ENCODE measurements at places on chromosomes 11 and 22.

- ATAC-seq: no peak
- H3K36me3 ChIP-seq: no peaks in the 10 kb centered on the region
- peaks cover 21% of the 10 kb centered on the region for H3K27me3 ChIP-seq
- H3K4me3 ChIP-seq: no peak overlapping the region
- H3K4me1 ChIP-seq: no peaks in the 10 kb centered on the region
These were observed 17.0 kb upstream of the TLCD5 start for GRCh38 chr11:120308081-120308480.

- H3K4me3 ChIP-seq: peak overlapping the region; percentile 67
- H3K27ac ChIP-seq: no peak overlapping the region
- no peaks in the 10 kb centered on the region for H3K27me3 ChIP-seq
These were observed 2.3 kb downstream of the BIRC3 start for GRCh38 chr11:102319544-102319943.

- no peaks in the 10 kb centered on the region for H3K27me3 ChIP-seq
- peaks cover 52% of the 10 kb centered on the region for H3K4me1 ChIP-seq
- peak overlapping the region; percentile 76 for H3K27ac ChIP-seq
- H3K36me3 ChIP-seq: no peaks in the 10 kb centered on the region
- H3K4me3 ChIP-seq: no peak overlapping the region
These were observed 133.2 kb upstream of the TEAD1 start for GRCh38 chr11:12540913-12541582.

GRCh38 chr22:19984201-19984753 lies 32.3 kb downstream of the ARVCF start:
- H3K4me3 ChIP-seq: no peak overlapping the region
- peak; percentile 55 for ATAC-seq
- H3K36me3 ChIP-seq: no peaks in the 10 kb centered on the region
- H3K27me3 ChIP-seq: no peaks in the 10 kb centered on the region

- peak overlapping the region; percentile 91 for H3K27ac ChIP-seq
- peak overlapping the region; percentile 76 for H3K4me3 ChIP-seq
- ATAC-seq: peak; percentile 1
These were observed 653 bp downstream of the NAGA start for GRCh38 chr22:42069801-42070516.

DNA sequence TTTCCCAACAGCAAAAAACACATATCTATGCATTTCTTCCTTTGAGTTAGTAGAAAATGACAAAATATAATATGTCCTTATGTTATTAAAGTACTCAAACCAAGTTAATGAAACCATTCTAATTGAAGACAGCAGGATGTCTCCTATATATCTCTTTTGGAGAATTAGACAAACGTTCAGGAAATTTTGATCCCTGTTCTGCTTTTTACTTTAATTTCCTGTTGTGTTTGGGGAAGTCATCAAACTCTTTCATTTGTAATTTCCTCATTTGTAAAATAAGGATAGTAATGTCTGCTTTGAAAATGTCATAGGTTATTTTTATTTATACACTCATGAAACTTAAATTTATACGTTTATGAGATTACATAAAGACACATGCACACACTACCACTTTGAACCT lies 281.8 kb upstream of the ANO5 start:
- no peak overlapping the region for H3K27ac ChIP-seq
- H3K36me3 ChIP-seq: no peaks in the 10 kb centered on the region
- no peaks in the 10 kb centered on the region for H3K4me1 ChIP-seq
- no peak for ATAC-seq

GRCh38 chr22:19848298-19849224 lies 6.1 kb downstream of the GNB1L start:
- H3K4me3 ChIP-seq: no peak overlapping the region
- ATAC-seq: no peak
- H3K27me3 ChIP-seq: no peaks in the 10 kb centered on the region
- H3K27ac ChIP-seq: no peak overlapping the region
- H3K4me1 ChIP-seq: peaks cover 12% of the 10 kb centered on the region
- H3K36me3 ChIP-seq: no peaks in the 10 kb centered on the region

- peaks cover 7% of the 10 kb centered on the region for H3K4me1 ChIP-seq
- H3K27ac ChIP-seq: peak overlapping the region; percentile 98
- H3K4me3 ChIP-seq: no peak overlapping the region
- no peaks in the 10 kb centered on the region for H3K36me3 ChIP-seq
These were observed 2.0 kb upstream of the CASTOR1 start for GRCh38 chr22:30291058-30291892.

DNA sequence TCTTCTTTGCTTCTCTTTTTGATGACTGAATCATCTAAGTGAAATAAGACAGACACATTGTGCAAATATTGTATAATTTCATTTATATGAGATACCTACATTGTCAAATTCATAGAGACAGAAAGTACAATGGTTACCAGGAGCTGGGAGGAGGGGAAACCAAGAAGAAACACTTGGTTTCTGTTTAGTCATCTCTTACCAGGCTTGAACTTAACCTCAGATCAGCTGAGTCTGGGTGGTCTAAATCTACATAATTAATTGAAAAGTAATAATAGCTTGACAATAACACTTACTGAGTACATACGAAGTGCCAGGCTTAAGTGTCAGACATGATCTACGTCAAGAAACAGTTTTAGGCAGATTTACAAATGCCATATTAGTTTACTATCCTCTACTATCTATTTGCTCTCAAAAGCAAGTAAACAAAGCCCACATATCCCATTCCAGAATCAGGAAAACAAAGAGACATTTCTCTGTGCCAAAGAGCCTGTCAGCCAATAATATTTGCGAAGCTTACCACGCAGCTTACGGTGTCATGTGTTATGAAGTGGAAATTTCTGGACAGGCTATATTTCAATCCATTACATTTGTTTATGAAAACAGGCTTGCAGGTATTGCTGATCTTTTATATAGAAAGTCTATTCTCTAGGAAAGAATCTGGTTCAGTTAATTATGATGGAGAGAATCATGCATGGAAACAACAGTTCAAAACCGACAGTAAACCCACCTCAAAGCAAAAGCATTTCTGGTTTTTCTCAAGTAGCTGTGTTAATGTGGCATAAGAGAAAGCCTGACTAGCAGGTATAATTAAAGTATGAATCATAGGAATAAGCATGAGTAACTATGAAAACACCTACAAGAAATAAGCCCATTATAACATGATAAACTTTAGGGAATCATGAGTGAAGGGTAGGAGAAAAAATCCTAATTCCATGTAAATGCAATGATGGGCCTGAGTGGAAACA lies 2.7 kb upstream of the ARHGAP42 start:
- no peaks in the 10 kb centered on the region for H3K27me3 ChIP-seq
- no peaks in the 10 kb centered on the region for H3K36me3 ChIP-seq
- H3K4me1 ChIP-seq: no peaks in the 10 kb centered on the region
- H3K4me3 ChIP-seq: no peak overlapping the region

DNA sequence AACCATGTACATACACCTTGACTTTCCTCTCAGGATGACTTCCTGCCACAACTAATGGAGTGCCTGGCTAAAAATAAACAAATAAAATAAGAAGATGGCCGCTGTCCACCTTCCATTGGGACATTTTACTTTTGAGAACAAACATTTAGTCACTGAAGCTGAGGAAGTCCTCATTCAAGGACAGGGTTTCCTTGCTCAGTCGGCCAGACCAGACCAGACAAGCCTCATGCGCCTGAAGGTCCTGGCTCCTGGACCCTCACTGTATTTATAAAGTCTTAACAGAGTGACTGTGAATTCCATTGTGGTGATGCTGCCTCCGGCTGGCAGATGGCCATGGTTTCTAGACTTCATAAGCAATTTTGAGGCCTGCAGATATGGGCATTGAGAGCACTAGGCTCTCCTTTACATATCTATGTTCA lies 114.5 kb downstream of the MAML2 start:
- no peak overlapping the region for H3K4me3 ChIP-seq
- no peaks in the 10 kb centered on the region for H3K27me3 ChIP-seq
- peak; percentile 51 for ATAC-seq
- no peaks in the 10 kb centered on the region for H3K4me1 ChIP-seq
- peak overlapping the region; percentile 63 for H3K27ac ChIP-seq

- H3K4me1 ChIP-seq: peaks cover 28% of the 10 kb centered on the region
- no peak overlapping the region for H3K27ac ChIP-seq
- no peaks in the 10 kb centered on the region for H3K36me3 ChIP-seq
- no peak for ATAC-seq
These were observed 247.3 kb upstream of the BLID start for GRCh38 chr11:122363296-122363695.

DNA sequence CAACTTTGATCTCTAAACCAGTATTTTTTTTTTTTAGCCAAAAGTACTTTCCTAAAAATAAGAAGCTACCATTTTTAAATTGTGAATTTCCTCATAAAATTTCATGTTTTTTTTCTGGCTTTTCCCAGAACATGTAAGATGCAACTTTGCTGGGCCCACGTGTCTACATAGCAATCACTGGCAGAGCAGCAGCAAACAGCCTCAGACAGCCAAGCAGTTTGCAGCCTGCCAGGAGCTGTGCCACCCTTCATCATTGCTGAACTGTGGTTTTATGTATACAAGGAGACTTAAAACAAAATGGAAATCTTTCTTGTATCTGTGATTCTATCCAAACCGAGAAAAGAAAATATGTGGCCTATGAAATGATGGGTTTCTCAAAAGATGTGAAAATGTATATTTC lies 110.2 kb downstream of the GRIA4 start:
- H3K27ac ChIP-seq: no peak overlapping the region
- no peaks in the 10 kb centered on the region for H3K4me1 ChIP-seq
- ATAC-seq: no peak
- no peaks in the 10 kb centered on the region for H3K36me3 ChIP-seq
- no peaks in the 10 kb centered on the region for H3K27me3 ChIP-seq
- H3K4me3 ChIP-seq: no peak overlapping the region

- no peaks in the 10 kb centered on the region for H3K27me3 ChIP-seq
- H3K36me3 ChIP-seq: peaks cover 2% of the 10 kb centered on the region
- no peak overlapping the region for H3K27ac ChIP-seq
- H3K4me1 ChIP-seq: no peaks in the 10 kb centered on the region
- ATAC-seq: no peak
These were observed 30.2 kb downstream of the GTF2H1 start for GRCh38 chr11:18352581-18352980.

DNA sequence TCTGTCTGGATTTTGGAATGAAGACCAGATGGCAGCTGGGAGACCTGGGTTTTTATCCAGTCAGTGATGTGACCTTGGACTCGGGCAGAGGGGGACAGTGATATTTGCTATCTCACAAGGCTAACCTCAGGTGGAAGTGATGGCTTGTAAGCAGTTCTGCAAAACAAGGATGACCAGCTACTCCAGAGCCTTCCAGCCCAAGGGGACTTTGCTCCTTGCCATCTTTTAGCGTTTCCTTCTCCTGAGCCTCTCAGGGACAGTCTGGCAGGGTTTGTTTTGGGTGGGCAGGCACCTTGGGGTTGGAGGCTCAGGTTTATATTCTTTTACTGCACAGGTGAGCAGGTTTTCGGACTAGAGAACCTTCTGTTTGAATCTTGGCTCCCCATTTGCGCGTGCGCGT lies 9.5 kb upstream of the OSBP2 start:
- no peak overlapping the region for H3K4me3 ChIP-seq
- no peaks in the 10 kb centered on the region for H3K36me3 ChIP-seq
- ATAC-seq: no peak
- H3K27me3 ChIP-seq: no peaks in the 10 kb centered on the region

- H3K4me3 ChIP-seq: no peak overlapping the region
- H3K36me3 ChIP-seq: no peaks in the 10 kb centered on the region
- H3K27me3 ChIP-seq: no peaks in the 10 kb centered on the region
- no peak overlapping the region for H3K27ac ChIP-seq
- H3K4me1 ChIP-seq: peaks cover 13% of the 10 kb centered on the region
- ATAC-seq: no peak
These were observed 23.2 kb upstream of the BIRC3 start for GRCh38 chr11:102293873-102294601.

DNA sequence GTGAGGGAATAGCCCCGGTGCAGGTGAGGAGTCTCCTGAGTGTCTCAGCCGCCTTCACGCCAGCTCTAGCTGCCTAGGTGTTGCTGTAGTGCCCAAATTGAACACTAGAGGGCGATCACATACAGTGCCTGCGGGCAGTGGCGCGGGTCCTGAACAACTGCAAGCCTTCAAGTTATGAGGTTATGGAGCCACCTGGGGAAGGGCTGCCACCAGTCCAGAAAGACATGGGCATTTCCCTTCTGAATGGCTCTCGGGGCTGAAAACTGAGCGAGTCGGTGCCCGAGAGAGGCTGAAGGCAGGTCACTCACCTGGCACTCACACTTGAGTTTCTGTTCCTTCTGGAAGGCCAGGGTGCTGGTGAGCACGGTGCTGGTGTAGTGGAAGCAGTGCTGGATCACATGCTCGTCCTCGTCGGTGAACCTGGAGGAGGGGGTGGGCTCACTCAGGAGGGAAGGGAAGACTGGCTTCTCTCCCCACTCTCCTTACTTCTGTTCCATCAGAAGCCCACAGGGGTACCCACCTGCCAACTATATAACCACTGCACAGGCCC lies 88.4 kb downstream of the PDE2A start:
- peak; percentile 57 for ATAC-seq
- H3K4me1 ChIP-seq: no peaks in the 10 kb centered on the region
- H3K27ac ChIP-seq: no peak overlapping the region

DNA sequence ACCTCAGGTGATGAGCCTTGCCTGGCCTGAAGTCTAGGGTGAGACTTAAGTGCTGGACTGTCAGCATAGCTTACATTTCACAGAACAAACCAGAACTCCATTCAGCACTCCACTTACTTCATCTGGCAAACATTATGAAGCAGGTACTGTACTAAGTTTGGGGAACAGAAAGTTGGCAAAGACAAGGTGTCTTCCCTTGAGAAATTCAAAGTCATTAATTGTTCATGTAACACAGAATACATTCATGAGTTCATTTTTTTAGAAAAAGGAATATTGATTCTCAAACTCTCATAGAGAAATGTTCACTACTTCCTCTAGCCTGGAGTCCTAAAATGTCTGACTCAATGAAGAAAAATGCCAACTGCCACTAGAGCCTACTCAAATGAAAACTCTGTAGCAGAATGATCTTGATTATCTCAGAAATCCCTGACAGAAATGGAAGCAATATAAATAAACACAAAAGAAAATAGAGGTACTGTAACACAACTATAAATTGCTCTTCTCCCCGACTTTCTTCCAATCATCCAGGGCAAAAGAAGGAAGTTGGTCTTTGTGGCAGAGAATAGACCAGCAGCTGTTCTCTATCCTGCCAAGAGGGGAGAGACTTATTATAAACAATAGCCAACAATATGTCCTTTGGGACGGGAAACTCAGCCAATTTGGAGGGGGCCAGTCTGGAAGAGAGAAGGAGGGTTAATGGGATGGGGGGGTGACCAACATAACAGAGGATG lies 129.2 kb upstream of the MTMR2 start:
- H3K4me1 ChIP-seq: peaks cover 50% of the 10 kb centered on the region
- H3K27ac ChIP-seq: no peak overlapping the region
- H3K36me3 ChIP-seq: no peaks in the 10 kb centered on the region
- no peak overlapping the region for H3K4me3 ChIP-seq

DNA sequence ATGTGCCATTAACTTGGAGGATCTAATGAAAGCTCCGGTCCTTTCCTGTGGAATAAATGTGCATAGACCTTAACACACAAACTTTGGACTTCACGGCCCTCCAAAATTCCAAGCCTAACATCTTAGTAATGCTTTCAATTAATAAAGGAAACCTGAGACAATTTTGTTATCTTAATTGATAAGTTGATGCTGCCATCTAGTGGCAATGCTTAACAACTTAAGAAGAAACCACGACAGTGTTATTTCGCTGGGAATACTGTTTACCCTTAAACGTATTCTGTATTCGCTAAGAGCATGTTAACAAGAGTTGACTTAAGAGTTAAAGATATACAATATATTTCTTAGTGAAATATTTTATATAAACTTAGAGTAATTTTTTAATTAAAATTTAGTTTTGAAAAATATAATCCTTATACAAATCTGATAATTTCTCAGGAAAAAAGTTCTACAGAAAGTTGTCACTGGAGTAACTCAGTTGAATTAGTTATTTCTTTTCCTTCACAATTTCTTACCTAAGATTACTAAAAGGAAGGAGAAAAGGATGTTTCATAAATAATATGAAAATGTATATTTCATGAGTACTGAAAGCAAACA lies 35.0 kb upstream of the OR9G4 start:
- ATAC-seq: no peak
- no peaks in the 10 kb centered on the region for H3K36me3 ChIP-seq
- no peak overlapping the region for H3K27ac ChIP-seq
- no peaks in the 10 kb centered on the region for H3K4me1 ChIP-seq
- no peaks in the 10 kb centered on the region for H3K27me3 ChIP-seq

All from gastroesophageal sphincter (tissue), 4 donors.